Stimulated activated naive CD4-positive, alpha-beta T cell (primary cell): ENCODE measurements at places on chromosomes 4 and X.

DNA sequence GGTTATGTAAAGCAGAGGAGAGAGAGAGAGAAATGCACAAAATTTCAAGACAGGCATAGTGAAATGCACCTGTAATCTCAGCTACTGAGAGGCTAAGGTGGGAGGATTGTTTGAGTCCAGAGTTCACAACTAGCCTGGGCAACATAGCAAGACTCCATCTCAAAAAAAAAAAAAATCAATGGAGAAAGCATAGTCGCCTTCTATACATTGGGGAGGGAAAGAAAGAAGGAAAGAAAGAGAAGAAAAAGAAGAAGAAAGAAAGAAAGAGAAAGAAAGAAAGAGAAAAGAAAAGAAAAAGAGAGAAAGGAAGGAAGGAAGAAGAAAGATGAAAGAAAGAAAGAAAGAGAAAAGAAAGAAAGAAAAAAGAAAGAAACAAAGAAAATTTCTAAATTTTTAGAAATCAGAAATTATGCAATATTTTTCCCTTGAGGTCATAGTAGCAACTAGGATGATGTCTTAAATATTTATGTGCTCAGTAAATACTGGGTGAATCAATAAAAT lies 53.4 kb downstream of the DKK2 start:
- DNase-seq: no peak

DNA sequence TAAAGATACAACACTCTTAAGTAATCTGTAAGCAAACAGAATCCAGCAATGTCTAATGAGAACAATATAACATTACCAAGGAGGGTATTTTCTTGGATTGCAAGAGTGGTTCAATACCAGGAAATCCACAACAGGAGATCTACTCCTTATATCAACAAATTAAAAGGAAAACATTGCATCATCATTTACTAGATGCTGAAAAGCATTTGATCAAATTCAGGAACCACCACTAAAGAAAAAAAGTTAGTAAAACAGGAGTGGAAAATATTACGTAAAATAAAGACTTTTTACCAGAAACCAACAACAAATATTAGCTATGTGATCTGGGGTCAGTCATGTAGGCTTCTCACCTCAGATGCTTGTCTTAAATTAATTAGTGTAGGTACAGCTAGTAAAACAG lies 66.8 kb upstream of the MAB21L2 start:
- no peak for DNase-seq

DNA sequence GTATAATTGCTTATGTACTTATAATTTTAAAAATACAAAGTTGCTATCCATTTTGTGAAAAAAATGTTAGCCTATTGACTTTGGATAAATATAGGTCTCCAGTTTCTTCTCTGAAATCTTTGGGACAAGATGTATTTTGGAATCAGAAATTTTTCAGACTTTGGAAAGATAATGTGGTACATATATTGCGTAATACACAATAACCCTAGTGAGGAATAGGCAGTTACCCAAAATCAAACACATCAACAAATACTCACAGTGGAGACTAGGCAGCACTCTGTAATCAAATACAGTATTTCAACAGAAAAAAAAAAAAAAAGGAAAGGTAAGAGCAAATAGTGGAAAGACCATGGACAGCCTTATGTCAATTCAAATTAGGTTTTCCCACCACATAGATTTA lies 796.8 kb downstream of the ADGRL3 start:
- no peak for DNase-seq

DNA sequence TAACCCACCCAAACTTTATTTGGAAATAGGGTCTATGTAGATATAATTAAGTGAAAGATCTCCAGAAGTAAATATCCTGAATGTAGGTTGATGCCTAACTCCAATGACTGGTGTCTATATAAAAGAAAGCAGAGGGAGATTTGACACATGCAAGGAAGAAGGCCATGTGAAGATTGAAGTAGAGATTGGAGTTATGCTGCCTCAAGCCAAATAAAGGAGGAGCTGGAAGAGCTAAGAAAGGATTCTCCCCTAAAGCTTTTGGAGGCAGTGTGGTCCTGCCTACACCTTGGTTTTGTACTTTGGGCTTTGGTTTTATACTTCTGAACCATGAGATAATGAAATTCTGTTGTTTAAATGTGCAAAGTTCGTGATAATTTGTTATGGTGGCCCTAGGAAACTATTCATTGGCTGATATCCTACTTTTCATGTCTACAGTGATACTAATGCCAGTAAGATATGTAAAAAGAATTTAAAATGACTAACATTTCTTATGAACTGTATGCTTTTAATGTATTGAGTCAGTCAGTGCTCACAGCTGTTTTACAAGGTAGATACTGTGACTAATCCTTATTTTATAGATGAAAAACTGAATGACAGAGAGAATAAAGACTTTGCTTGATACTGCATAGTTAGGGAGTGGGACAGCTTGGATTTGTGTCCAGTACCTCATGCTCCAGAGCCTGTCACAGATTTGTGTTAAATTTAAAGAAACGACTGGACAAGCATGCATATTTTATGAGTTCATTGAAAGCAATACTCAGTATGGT lies 5.9 kb upstream of the RAB40AL start:
- no peak for DNase-seq

DNA sequence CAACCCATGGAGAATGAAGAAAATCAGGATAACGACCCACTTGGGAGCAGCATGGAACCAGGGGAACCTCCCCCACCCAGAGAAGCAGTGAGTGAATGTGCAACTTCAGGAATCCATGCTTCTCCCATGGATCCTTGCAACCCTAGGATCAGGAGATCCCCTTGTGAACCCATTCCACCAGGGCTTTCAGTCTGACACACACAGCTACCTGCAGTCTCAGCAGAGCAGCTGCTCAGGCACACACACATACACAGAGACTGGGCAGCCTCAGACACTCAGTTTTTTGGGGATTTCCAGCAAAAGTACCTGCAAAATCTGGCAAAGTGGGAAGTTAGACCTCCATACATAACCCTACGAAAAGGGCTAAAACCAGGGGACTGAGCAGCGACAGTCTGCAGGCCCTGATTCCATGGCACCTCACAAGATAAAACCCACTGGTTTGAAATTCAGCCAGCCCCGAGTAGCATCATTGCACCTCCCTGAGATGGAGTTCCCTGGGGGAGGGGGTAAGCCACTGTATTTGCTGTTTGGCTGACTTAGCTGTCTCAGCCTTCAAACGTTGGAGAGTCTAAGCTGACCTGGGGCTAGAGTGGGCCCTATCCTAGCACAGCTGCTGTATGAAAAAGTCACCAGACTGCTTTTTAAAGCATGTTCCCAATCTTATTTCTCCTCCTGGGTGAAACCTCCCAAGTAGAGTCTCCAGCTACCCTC lies 737.5 kb upstream of the NDST4 start:
- no peak for DNase-seq

DNA sequence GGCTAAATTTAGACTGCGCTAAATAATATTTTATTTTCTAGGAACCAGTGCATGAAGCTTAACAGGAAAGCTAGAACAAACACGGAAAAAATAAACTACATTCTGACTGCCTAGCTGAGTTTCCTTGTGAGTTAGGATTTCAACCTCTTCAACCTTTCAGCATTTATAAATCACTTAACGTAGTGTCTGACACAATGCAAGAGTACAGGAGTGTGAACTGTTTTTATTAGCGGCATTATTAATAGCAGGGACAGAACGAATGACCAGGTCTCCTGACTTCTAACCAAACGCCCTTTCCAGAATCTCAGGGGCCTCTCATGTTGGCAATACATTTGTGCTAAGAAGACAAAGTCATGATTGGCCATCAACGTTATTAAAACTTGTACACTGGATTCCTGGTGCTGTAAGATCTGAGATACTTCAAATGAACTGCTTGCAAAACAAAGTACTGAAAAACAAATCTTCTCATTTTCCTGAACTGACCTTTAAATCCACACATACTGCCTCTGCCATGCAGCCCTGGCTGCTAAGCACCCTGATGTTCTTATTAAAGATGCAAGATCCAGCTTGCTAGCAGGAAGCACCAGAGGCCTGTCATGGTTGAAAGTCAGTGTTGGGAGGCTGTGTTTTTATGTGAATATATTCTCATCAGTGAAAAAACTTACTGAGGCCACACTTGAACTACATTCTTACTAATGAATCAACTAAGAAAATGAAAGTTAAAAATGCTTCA lies 380.4 kb upstream of the CPEB2 start:
- DNase-seq: no peak

DNA sequence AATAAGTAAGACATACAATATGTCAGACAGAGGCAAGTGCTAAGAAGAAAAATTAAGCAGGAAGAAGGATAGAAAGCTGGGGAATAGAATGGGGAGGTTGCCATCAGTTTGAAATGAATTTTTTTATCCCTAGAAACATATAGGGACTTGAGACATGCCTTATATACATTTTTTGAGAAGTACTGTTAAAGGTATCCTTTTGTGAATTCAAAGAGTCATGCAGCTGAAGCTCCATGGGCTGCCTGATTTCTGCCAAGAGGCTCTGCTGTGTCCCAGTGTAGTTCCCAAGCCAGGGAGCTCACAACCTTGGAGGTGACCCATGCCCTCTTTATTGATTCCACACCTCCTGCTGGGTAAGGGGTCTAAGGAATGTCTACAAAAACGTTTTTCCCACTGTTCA lies 564.6 kb upstream of the DIPK2B start:
- DNase-seq: no peak

DNA sequence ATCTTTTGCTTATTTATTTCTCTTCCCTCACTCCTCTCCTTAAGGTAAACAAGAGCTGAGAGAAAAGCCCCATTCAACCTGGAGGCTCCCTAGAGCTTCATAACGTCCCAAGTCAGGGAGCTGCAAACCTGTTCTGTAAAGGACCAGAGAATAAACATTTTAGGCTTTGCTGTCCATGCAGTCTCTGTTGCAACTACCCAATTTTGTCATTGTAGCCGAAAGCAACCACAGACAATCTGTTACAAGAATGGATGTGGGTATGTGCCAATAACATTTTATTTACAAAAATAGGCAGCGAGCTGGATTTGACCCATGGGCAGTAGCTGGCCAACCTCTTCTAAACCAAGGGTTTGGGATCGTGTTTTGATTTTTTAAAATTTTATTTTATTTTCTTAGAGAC lies 71.3 kb upstream of the TBL1X start:
- DNase-seq: no peak

DNA sequence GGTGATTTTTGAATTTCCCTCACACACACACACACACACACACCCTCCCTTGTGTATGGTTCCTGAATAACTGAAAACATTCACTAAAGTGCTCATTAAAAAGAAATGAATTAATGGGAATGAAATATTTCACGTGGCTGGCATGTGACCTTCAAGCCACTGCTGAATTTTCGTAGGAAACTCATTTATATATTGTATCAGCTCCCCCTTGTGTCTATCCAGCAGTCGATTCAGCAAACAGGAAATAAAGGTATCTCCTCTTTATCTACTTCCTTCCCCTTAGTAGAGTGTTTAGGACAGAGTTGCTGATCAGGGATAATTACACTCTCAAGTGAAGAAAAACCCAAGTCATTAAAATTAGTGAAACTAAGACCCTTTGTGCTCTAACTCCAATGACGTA lies 912.6 kb upstream of the LCORL start:
- no peak for DNase-seq

DNA sequence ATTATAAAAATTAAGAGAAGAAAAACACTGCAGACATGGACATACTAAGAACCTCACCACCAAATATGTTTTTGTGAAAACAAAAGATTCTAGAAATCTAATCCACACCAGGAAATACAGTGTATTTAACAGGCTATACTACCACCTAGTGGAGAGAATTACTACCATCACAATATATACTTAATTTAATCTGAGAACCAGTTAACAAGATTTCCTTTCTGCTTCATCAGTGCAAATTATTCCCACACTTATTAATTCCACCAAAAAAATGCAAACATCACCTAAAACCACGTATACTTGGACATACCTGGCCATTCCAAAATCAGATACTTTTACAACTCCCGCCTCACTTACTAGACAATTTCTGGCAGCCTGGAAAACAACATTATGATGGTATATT lies 7.0 kb upstream of the TXK start:
- DNase-seq: peak; percentile 59

DNA sequence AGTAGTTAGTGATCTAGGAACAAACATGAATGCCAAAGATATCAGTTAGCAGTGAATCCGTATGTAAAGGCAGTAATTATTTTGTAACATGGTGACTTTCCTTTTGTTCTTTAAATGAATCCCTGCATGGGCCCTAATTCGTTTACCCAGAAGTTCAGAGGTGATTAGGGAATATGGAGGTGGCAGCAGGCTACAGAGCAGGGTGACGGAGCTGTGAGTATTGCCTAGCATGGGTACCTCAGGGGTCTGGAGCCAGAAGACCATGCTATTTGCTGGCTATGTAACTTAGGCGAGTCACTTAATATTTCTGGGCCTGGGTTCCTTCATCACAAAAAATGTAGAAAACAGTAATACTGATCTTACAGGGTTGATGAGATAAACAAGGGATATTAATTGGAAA lies 184.9 kb downstream of the ENOX2 start:
- DNase-seq: no peak

- peak; percentile 5 for DNase-seq
Observed at GRCh38 chr4:121370729-121371325, 10.0 kb downstream of the QRFPR start.

- no peak for DNase-seq
Observed at GRCh38 chrX:149682956-149683947, 28.6 kb upstream of the MAGEA11 start.

DNA sequence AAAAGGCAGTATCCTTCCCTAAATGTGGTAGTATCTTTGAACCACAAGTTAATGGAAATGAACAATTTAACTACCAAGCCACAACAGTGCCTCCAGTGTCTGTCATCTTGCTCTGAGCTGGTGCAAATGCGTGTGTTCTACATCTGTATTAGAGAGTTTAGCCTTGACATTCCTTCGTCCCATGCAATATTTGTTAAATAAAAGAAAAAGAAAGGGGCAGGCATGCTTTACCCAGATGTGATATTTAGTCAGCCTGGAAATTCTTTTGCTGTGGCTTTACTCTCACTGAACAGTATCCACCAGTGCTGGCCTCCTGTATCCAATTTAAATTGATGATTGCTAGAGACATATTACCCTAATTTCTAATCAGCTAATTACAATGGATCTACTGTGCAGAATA lies 310.5 kb downstream of the CFAP299 start:
- DNase-seq: no peak

GRCh38 chr4:102196221-102196620 lies 149.1 kb downstream of the SLC39A8 start:
- DNase-seq: no peak

- DNase-seq: peak; percentile 54
Observed at GRCh38 chr4:174521800-174522182, 497 bp downstream of the HPGD start.

GRCh38 chr4:145278341-145279121 lies 98.1 kb upstream of the OTUD4 start:
- DNase-seq: no peak

GRCh38 chrX:43552156-43552555 lies 103.9 kb upstream of the MAOA start:
- no peak for DNase-seq

GRCh38 chr4:153735906-153736461 lies 23.8 kb downstream of the RNF175 start:
- no peak for DNase-seq
